ENCODE measurements at places on chromosomes 3 and 15. TPM values are rescaled to one million over a fixed set of nuclear protein-coding genes. Genes with fewer than 3 reads are reported as not detected.

The TTBK2 gene
- 10.5 TPM for total RNA-seq

The PLAAT1 gene
- not detected for total RNA-seq

The ITPKA gene
- 1.7 TPM for total RNA-seq

The HDGFL3 gene
- total RNA-seq = 51.4 TPM
